NCI-H1092 (cell line): ENCODE measurements at places on chromosomes 7 and 10.
A peak's percentile ranks its signal among the peaks of the same experiment; 100 is the strongest.

GRCh38 chr7:29915481-29916215, 74.0 kb downstream of the SCRN1 start:
- peak; percentile 12 for DNase-seq

DNA sequence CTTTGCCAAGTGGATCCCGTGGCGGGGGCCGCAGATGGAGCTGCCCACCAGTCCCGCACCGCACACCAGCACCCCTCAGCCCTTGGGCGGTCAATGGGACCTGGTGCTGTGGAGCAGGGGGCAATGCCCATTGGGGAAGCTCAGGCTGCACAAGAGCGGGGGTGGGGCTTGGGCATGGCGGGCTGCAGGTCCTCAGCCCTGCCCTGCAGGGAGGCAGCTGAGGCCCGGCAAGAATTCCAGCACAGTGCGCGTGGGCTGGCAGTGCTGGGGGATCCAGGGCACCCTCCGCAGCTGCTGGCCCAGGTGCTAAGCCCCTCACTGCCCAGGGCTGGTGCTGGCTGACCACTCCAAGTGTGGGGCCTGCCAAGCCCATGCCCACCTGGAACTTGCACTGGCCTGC, 136.2 kb upstream of the ANKRD30A start:
- DNase-seq: no peak

DNA sequence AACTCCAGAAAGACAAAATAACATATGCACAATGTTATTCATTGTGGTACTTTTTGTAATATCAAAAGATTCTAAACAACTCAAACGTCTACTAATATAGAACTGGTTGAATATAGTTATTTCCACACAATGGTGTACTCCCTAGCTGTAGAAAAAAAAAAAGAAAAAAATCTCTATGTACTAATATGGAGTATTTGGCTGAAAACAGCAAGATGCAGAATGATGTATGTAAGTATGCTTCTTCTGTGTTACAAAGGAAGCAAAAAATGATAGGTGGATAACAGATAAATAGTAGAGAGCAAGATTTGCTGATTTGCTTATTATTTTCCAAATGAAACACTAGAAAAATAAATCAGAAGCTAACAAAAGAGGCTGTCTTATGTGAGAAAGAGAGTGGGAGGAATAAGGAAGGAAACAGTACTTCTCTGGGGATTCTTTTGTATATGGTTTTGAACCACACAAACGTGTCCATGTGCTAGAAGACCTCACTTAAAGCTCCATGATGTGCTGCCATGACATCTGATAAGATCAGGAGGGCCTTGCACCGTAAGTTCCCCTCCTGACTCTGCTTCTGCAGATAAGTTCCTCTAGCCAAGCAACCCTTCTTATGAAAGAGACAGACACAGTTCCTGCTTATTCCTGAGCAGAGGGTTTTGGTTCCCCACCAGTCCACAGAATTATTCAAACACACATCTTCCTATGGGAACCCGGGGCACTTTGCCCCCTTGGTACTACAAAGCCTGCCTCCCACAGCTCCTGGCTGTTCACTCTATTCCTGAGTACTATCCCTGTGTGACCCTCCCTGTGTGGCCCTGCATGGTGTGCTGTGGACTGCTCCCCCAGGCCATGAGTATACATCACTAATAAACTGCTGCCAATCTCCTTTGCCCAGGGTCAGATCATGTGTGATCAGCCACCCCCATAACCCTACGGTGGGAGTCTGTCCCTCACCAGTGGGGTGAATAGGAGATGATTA, 159.1 kb downstream of the CCDC71L start:
- no peak for DNase-seq

- DNase-seq: peak; percentile 48
Observed at GRCh38 chr7:115676080-115676479, 354.5 kb downstream of the TFEC start.

GRCh38 chr10:129786216-129786615, 177.9 kb downstream of the EBF3 start:
- no peak for DNase-seq

- no peak for DNase-seq
Observed at GRCh38 chr7:36796850-36797536, 72.7 kb upstream of the AOAH start.

DNA sequence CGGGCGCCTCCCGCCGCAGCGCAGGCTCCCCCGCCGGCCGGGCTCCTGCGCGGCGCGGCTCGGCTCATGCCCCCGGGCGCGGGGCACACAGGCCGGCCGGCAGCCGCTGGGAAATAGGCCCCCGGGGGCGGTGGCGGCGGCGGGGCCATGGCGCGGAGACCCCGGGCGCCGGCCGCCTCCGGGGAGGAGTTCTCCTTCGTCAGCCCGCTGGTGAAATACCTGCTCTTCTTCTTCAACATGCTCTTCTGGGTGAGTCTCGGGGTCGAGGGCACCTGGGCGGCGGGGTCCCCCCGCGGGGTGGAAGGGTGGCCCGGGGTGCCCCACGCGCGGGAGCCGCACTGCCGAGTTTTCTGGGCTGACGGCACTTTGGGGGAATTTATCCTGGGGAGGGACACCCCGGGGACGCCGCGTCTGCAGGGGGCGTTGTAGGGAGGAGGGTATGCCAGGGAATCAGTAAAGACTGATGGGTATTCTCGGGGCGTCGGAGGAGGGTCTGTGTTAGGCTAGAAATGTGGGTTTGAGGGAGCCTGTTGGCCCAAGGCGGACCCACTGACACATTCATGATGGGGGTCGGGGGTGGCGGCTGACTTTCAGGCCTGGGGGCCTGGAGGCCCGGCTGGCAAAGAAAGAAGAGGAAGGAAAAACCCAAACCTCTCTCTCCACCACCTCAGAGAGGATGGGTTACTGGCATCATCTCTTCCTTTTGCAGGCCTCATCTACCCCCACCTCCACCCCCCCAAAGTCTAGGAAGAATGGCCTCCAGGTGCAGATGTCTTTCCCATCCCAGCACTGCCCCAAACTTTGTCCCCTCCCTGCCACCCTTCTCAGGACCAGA, 544 bp downstream of the TSPAN33 start:
- no peak for DNase-seq

DNA sequence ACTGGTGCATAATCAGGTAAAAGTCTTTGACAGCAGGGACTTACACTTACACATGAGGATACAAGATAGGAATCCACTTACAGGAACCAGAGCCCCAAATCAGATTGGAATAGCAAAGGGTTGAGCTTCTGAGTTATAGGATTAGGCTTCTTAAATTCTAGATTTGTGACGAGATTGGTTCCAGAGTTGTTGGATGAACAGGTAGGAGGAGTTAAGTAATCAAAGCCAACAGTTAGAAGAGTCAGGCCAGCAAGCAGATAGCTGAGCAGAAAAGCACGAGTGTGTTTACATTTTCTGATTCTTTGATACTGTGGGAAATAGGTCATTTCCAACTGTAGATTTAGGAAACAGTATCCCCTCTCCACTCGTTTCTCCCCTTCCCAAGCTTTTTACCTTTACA, 167.0 kb downstream of the MDFIC start:
- DNase-seq: no peak

- no peak for DNase-seq
Observed at GRCh38 chr7:120402801-120403200, 129.8 kb downstream of the KCND2 start.

GRCh38 chr10:69363666-69364065, 53.1 kb downstream of the TACR2 start:
- no peak for DNase-seq

DNA sequence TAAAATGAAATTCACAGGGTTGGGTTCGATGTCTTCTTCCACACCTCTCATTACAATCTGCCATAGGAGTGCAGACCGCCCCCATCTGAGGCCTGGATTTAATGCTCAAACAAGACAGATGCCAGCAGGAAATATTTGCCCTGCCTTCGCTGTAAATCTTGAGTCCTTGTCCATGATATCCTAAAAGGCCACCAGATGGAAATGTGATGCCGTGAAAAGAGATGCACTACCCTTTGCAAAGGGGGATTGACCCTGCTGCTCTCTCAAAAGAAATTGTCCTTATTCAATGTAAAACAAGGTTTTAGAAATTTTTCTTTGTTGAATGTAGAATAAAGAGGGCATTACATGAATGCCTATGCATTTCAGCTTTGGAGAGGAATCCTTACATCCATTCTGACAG, 37.5 kb downstream of the AGAP4 start:
- DNase-seq: no peak

GRCh38 chr7:16338065-16338464, 83.3 kb downstream of the CRPPA start:
- no peak for DNase-seq

DNA sequence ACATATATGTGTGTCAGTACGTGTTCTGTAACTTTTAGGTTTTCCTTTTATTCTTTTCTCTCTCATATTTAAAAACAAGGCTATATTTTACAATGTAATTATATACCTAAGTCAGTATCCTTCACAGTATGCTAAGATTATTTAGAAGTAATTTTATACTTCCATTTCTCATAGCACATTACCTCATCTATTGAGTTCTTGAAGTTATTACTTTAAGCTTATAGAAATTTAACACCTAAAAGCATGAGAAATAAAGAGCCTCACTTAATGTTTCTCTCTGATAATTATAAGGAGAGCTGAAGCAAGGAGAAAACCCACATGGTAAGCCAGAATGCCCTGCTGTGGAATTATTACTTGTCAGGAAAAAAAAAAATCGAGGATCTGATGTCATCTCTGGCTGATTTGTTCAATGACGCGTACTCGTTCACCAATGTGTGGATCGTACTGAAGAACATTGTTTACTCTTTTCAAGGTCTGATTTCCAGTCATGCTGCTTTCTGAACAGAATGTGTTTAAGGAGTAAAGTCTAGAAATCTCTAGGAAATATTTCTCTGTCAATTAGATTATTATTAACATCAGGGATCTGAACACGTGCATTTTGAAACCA, 21.9 kb downstream of the CACNB2 start:
- DNase-seq: no peak

DNA sequence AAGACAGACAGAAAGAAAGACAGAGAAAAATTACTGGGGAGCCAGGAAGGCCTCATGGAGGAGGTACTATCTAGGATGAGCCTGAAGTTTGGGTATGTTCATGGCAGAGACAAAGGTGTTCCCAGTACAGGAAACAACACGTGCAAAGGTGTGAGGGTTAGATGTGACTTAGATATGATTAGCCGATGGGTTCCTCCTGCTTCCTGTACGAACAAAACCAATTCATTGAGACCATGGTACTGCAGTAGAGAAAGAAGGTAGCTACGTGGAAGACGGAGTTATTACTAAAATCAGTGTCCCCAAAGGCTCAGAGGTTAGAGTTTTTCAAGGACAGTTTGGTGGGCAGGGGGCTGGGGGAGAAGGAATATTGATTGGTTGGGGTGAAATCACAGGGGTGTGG, 55.2 kb upstream of the CHST3 start:
- no peak for DNase-seq

GRCh38 chr7:5528815-5529442, 105.3 kb upstream of the TNRC18 start:
- no peak for DNase-seq

DNA sequence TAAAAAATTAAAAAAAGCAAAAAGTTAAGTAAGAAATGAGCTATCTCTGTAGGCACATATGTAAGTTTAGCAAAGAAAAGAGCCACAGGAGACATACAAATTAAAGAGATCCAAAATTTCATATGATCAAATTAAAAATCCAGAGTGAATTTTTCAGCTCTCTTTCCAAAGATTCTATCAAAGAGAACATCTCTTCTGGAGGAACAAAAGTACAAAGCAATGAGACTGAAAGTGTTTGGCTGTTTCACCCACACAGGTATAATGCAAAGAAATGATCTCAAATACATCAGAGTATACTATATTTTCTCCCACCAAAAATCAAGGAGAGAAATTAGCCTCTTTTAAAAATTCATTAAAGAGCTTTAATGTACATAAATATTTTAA, 74.8 kb upstream of the ASAH2 start:
- no peak for DNase-seq

DNA sequence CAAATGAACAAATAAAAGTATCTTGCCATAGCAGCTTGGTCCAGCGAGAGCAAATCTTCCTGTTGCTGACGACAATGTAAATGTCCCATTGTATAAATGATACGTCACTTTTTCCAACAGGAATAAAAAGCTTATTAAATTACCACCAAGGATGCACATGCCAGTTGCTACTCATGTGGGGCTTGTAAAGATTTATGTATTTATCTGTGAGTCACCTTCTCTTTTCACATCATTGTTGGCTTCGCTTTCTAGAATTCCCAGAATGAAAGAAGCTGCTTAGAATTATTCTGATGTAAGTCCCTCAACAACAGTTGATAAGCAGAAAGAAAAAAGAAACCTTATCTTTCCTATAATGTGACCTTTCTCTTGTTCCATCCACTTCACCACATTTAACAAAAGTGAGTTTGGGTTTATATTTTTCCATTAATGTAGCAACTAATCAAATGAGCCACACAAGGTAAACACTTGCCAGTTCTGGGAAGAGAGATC, 22.4 kb downstream of the DNAJC12 start:
- DNase-seq: no peak

- no peak for DNase-seq
Observed at GRCh38 chr7:71591876-71592275, 459.9 kb downstream of the GALNT17 start.

DNA sequence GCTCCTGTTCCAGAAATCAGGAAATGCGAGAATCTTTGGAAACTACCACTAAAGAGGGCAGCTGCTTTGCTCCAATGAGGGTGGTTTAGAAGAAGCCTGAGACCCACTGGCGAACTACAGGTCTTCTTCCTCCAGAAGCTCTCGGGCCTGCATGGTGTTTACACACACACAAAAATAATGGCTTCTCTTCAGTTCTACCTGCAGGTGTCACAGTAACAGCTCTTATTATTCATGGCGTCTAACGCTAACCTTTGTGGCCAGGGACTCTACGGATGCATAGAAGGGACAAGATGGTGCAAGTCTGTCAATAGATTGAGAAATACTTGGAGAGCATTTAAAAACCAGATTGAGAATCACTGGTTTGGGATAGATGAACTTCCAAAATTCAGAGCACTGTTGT, 22.4 kb downstream of the GPR141 start:
- DNase-seq: no peak

DNA sequence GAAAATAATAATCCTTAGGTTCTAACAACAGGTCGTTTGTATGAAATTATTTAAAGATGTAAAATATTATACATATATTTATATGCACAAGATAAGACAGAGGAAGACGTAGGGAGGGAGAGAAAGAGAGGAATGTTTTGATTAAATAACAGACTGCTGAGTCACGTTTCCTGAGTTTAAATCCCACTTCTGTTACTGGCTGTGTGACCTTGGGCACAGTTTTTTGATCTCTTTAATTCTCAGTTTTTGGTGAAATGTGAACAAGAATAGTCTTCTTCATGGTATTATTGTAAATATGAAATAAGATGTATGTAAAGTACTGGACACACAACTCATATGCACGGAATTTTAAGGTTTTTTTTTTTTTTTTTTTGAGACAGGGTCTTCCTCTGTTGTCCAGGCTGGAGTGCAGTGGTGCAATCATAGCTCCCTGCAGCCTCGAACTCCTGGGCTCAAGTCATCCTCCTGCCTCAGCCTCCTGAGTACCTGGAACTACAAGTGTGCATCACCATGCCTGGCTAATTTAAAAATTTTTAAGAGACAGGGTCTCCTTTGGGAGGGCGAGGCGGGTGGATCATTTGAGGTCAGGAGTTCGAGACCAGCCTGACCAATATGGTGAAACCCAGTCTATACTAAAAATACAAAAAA, 42.6 kb downstream of the BAMBI start:
- DNase-seq: no peak

DNA sequence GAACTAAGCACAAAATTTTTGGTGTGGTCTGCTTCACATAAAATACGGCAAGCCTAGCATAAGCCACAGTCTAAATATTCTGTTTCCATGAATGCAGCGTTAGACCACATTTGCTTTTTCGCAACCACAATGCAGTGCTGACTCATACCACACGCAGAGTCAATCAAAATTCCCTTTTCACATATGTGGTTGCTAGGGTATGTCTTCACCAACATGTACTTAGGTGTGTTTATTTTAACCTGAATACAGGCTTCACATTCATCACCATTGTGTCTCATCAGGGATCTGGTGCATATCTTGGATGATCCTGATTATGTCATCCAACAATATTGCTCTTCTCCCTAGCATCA, 90.8 kb downstream of the CHN2 start:
- no peak for DNase-seq
